ENCODE measurements at places on chromosomes 4 and X.

DNA sequence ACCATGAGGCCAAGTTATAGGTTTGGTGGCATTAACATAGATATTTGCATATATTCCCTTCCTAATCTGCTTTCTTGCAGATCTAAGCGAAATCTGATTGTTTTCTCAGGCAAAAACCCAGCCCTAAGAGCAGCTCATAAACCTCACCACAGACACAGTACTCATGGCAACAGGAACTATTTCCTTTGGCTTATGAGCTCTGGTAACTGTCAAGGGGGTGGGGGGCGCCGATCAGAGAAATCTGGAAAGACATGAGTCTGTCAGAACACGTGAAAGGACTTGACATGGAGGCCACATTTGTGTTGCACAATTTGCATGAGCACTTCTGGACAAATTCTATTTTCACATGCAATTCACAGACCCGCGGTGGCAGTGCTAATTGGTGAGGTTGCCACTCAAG, 83.7 kb downstream of the MGST2 start:
- no peak for DNase-seq

DNA sequence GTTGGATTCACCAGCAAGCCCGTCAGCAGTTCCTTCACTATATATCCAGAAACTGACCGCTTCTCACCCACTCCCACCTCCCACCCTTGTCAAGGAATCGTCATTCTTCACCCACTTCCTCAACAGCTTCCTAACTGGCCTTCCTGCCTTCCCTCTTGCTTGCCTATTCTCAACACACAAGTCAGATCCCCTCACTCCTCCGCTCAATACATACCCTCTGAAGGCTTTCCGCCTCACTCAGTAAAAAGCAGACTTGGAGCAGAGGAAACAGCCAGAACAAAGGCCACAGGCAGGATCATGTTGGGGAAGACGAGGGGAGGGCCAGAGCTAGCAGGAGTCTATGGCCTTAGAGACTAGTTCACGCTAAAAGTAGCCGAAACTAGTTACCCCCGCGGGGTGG, 23.7 kb downstream of the RWDD4 start:
- DNase-seq: no peak

DNA sequence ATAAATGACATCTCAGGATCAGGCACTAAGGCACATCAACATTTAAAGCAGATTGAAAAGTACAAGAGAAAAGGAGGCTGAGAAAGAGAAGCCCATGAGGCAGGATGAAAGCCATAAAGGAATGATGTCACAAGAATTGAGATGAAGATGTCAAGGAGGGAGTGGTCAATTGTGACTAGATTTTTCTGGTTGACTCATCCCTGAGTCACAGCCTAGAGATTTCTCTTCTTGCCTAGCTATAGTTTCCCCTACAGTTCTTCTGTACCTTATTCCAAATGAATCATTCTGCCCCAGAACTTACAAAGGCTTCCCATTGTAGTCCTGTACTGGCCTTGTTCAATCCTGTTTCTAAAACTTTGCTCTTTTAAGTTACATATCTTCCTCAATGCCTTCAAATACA, 3.4 kb upstream of the USP53 start:
- no peak for DNase-seq

GRCh38 chr4:13875181-13875580, 247.7 kb upstream of the BOD1L1 start:
- no peak for DNase-seq

GRCh38 chr4:10500776-10501175, 43.5 kb upstream of the ZNF518B start:
- no peak for DNase-seq

DNA sequence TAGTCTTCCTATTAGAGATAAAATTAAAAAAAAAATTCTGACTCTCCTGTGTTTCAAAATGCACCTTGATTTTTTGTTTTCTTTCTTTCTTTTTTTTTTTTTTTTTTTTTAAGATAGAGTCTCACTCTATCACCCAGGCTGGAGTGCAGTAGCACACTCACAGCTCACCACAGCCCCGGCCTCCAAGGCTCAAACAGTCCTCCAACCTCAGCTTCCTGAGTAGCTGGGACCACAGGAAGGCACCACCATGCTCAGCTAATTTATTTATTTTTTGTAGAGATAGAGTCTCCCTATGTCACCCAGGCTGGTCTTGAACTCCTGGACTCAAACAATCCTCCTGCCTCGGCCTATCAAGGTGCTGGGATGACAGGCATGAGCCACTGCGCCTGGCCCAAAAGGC, 41.1 kb upstream of the TMEM184C start:
- no peak for DNase-seq

All from stimulated activated CD4-positive, alpha-beta T cell treated with anti-CD3 and anti-CD28 coated beads, Interleukin-1b, Interleukin-23, amount 100 ng/mL, for 1 hour (primary cell).